ENCODE measurements at places on chromosomes 2 and 18. TPM values are rescaled to one million over a fixed set of nuclear protein-coding genes. Genes with fewer than 3 reads are reported as not detected.

The FZD7 gene
- 30.6 TPM for total RNA-seq

The OSBPL6 gene
- 3.4 TPM for total RNA-seq

The KCNJ3 gene
- total RNA-seq = not detected

The FOXI3 gene
- not detected for total RNA-seq

The LOXHD1 gene
- not detected for total RNA-seq

The MPV17 gene
- total RNA-seq = 115 TPM

The CCDC148 gene
- 0.50 TPM for total RNA-seq

The TUBA3D gene
- total RNA-seq = not detected

The COQ10B gene
- total RNA-seq = 11.3 TPM

The OTOF gene
- not detected for total RNA-seq

The MBD1 gene
- 58.9 TPM for total RNA-seq

The SP100 gene
- 49.5 TPM for total RNA-seq

All from bronchus fibroblast of lung (primary cell).